H54 (cell line): ENCODE measurements at places on chromosomes 2 and 18.

DNA sequence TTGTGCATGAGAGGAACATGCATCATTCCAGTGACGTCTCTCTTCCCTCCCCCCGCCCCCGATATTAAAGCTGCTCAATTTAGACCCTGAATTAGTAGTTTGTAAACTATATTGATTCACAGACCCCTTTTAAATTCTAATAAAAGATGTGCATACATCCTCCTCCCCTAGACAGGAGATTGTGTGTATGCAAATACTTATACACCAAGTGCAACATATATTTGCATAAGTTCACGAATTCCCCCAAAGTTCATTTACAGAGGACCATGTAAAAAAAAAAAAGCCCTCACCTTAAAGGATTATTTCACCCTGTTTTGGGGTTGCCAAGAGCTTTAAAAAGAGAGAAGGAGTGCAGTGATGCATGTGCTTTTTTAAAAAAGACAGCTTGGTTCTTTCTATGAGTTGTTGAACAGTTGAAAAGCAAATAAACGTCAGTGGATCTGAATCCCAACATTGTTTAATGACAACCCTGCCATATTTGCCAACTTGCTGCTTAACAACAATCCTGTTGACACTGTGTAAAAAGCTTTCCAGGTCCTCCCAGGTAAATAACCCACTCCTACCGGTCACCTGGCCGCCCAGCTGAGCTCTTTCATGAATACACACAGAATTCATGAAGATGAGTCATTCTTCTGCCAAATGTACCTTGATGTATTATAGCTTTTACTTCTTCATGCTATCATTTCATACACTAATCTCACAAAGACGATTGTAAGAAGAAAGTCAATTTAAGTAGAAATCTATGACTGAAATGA, 211.5 kb downstream of the IKZF2 start:
- no peak for DNase-seq

DNA sequence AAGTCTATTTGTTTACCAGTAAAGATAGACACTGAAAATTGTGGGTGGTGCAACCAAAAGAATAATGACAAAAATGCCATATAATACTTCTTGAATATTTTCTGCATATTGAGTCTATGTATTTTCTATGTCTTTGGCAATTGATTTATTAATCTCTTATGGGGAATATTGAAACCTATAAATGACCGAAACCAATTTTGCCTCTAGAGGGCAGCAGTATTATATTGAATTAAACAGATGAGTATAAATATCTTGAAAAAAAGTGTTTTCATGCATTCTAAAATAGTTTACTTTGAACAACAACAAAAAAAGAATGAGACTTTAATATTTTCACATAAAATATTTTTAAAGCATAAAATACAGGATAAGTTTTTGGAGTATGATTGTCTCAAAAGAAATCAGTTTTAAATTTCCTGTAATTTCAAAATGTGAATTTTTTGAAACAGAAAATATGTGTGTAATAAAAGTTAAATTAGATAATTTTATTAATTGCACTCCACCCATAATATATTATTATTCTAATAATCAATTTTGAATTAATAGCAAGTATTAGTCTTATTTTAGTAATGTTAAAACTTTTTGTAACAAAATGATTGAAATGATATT, 49.9 kb upstream of the CALCRL start:
- DNase-seq = no peak

- DNase-seq = no peak
Measured at GRCh38 chr2:6820903-6821584, 44.7 kb downstream of the CMPK2 start.

GRCh38 chr2:147222506-147222905, 622.3 kb upstream of the ACVR2A start:
- no peak for DNase-seq

- no peak for DNase-seq
Measured at GRCh38 chr18:61549416-61549815, 216.2 kb downstream of the CDH20 start.

- no peak for DNase-seq
Measured at GRCh38 chr2:165868211-165868610, 74.2 kb upstream of the GALNT3 start.

GRCh38 chr18:52415131-52415530, 75.1 kb downstream of the DCC start:
- DNase-seq = no peak

- no peak for DNase-seq
Measured at GRCh38 chr2:223597076-223597475, 5.1 kb downstream of the SCG2 start.

DNA sequence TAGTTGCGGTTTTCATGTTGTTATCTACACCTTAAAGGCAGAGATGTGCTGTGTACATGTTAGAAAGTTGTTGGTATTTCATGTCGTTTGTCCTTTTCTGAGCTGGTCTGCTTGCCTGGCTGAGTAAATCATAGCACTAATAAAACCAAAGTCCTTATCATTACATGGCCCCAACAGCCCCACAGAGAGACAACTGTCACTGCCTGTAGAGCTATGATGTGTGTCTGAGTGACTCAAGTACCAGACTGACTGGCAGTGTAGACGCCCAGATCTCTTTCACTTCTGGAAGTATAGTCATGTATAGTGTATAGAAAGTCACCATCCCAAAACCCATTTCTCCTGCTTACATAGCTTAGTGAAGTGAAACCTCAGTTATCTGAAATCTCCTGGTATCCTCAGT, 4.3 kb downstream of the SOCS6 start:
- no peak for DNase-seq

- DNase-seq = peak; percentile 29
Measured at GRCh38 chr2:33015421-33016142, 68.8 kb downstream of the LTBP1 start.

DNA sequence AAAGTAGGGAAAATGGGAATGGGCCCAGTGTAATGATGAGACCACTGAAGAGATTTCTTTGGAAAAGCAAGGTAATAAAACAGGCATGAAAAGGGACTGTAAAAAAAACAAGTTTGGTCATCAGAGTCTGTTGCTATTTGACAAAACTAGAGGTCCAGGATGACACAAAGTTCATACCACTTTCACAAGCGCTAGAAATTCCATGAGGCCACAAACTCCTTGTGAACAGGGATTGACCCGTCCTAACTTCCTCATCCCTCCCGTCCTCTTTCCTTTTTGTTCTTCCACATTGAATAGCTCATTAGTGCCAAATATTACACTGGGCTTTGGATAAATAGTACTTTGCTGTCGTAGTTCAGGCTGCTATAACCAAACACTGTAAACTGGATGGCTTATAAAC, 188.8 kb upstream of the EPC2 start:
- DNase-seq = no peak

DNA sequence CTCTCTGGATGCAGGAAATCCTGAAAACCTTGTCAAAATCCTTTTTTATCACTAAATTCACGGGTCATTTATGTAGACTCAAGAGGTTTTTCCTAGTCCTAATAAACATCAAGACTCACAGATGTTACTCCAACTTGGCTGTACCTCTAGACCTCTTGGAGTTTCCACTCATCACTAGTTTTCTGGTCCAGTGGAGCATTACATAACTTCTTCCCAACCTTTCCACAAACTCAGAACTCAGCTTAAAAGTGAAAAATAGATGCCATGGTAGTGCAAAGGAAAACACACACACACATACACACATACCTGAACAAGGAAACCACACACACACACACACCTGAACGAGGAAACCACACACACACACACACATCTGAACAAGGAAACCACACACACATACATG, 807.2 kb downstream of the LRP1B start:
- DNase-seq = no peak

GRCh38 chr2:231672617-231673347, 35.5 kb upstream of the PTMA start:
- peak; percentile 85 for DNase-seq

DNA sequence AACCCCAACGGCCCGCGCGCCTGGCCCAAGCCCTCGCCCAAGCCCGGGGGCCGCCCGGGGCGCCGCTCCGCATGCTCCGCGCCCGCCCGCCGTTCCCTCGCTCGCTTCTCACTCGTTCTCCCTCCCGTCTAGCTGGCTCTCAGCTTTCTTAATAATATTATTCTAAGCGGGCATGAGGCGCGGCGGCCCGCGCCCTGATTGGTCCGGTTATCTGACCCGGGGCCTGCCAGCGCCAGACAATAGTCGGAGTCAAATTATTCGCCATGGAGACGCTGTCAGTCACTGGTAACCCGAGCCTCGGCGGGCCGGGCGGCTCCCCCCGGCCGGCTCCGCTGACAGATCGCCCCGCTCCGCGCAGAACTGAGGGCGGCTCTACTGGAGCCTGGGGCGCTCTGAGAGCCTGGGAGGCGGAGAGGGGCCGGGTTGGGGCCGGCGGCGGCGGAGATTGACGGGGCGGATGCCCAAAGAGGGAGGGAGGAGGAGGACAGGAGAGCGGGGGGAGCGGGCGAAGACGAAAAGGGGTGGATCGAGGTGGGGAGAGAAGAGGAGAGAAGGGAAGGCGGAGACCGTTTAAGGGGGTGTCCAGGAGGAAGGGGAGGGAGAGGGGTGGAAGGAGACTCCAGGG, at the start of gene SIX2:
SIX2 (minus strand) TSS at position 150 of the 625 bp plus-strand sequence. CDS start 342 bp downstream, outside the sequence.
- no peak for DNase-seq
